ENCODE measurements at places on chromosomes 2 and 18. TPM values are rescaled to one million over a fixed set of nuclear protein-coding genes. Genes with fewer than 3 reads are reported as not detected.

C1QL2 gene
- not detected for total RNA-seq

ADAM23 gene
- total RNA-seq: 3.7 TPM

BOLL gene
- total RNA-seq: 2.6 TPM

CAPN14 gene
- total RNA-seq: not detected

KCTD1 gene
- 3.7 TPM for total RNA-seq

NT5DC4 gene
- not detected for total RNA-seq

GALNT3 gene
- 1.0 TPM for total RNA-seq

Data from skeletal muscle tissue (tissue), 5 donors.